Activated CD4-positive, alpha-beta T cell treated with anti-CD3 and anti-CD28 coated beads, Interleukin-2, amount 50 U/mL, for 4 hours (primary cell): ENCODE measurements at places on chromosomes 16 and 17.
A peak's percentile ranks its signal among the peaks of the same experiment; 100 is the strongest.

DNA sequence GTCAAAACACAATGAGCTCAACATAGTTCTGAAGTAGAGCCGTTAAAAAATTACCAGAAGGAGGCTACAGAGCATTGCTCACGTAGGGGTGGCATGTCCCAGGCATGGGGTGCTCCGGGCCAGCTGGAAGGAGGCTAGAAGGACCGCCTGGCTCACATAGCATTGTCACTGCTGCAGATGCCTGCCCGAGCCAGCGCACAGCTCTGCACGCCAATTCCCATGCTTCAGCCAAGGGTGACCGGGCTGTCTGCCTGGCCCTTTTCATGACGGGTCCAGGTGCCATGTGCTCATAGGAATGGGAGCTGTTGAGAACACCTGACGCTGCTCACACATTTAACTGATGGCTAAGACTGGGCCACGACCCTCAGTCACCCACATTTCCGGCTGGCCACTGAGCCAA is 228.9 kb upstream of the FOXF1 start:
- DNase-seq = no peak

DNA sequence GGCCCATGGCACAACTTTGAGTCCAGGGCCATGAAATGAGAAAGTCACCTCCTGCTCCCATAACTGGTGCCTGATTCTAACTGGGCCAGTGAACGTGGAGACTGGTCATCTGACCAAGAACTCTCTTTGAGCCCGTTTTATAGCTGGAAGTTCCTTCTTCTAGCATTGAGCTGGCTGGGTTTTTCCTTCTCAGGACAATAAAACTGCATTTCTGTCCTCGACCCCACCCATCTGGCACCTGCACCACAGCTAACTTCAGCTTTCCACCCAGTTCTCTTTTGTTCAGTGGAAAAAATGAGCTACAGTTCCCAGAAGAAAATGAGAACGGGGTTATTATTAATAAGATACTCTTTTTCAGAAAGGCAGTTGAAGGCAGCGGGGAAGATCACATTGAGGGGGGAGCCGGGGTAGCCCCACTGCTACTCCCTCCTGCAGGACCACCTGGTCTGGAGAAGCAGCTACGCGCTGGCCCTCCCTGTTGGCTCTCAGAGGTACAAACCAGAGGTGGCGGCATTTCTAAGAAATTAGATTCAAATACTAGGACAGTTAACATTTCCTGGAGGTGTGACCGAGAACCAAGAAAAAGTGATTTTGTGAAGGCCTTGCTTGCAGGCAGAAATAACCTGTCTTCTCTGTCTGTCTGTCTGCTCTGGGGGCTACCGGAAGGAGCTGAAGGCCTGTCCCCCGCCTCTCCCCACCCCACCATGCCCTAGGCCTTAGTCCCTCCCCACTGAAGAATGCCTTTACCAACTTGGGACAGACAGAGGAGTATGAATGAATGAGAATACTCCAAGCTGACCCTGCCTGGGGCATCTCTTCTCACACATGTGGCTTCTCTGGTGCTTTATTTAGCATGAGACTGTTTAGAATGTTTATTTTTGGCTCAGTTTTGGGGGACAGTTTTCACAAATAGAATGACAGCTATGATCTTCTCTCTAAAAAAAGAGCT is 123.9 kb downstream of the XYLT1 start:
- no peak for DNase-seq

- DNase-seq = no peak
Observed at GRCh38 chr17:8382880-8383142, 182 bp downstream of the RPL26 start.

DNA sequence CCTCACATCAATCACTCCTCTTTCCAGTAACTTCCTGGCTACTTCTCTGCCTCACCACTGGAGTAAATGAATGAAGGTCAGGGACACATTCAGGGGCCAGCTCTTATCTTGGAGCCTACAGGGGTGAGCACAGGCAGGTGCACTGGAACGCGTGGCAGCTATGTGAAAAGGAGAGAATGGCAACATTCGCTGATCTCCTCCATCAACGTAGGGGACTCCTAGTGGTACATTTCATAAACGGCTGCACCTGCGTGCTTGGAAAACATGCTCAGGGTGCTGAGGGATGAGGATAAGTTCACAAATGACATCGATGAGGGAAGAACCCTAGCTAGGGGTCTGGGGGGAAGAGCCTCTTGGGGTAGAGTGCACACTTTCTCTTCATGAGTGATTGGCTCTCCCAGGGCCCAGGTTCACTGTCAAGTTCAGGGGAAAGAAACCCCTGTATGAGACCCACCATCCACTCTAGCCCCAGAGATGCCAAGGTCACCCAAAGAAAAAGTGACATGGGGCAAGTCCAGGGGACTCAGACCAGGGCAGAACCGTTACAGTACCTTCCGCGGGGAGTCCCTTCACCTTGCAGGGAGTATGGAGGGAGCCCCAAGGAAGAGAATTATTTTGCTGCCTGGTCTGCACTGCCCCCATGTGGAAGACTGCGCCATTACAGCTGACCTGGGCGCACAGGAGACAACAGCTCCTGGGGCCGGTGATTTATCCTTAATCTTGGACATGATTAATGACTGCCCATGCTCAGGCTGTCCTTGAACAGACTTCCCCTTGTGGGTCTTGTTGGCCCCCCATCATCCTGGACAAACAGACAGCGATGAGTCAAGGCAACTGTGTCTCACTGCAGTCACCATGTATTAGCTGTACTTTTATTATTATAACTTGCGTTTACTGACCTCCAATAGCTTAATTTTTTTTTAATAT is 30.1 kb downstream of the VAC14 start:
- DNase-seq = peak; percentile 25

- DNase-seq = no peak
Observed at GRCh38 chr16:89343501-89344457, 126.3 kb downstream of the ZNF778 start.

GRCh38 chr16:88566158-88566557 is 4.0 kb upstream of the ZC3H18 start:
- DNase-seq = peak; percentile 44

GRCh38 chr16:1966460-1966859 is at the start of gene RNF151:
Gene RNF151, plus strand, starts transcription at chr16:1966856. Its CDS starts 26 bp downstream, at chr16:1966882.
- DNase-seq = no peak

- no peak for DNase-seq
Observed at GRCh38 chr17:58535431-58535830, 21.0 kb upstream of the MTMR4 start.

- DNase-seq = no peak
Observed at GRCh38 chr17:32777436-32777835, 99.5 kb downstream of the MYO1D start.

DNA sequence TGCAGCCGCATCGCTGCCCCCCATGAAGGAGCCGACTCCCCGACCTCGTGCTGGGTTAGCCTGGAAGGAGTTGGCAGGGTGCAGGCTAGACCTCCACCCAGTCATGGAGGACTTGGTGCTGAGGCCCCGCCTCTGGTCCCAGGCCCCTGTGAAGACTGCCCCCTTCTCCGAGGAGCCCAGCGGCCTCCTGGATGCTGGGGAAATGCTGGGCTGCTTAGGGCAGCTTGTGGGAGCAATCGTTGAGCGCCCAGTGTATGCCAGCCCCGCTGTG is 1.8 kb downstream of the SSTR5 start:
- no peak for DNase-seq

DNA sequence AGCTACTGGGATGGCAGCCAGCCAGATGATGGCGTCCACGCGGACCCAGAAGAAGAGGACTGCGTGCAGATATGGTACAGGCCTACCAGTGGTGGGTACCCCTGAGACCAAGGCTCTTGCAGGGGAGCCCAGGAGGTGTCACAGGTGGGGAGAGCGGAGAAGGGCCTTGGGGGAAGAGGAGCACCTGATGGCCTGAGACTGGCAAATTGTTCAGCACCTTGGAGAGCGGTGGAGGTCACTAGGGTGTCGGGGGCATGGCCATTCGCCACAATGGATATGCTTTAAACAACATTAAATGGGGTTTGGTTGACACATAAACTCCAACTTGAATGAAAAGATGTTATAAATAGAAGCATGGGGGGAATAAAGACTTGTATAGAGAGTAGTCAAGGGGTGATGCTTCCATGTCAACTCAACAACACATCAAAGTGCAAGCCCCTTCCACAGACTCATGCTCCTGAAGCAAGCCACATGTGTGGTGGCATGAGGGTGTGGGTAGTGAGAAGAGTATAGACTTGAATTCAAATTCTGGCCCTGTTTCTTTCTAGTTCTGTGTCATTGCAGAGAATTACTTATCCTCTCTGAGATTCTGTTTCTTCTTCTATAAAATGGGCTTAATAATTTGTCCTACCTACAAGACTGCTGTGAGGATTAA is 22.2 kb downstream of the CLEC19A start:
- no peak for DNase-seq

GRCh38 chr17:19569785-19570543 is 36.3 kb downstream of the SLC47A1 start:
- no peak for DNase-seq

- no peak for DNase-seq
Observed at GRCh38 chr17:77649717-77650211, 308.7 kb upstream of the TNRC6C start.

DNA sequence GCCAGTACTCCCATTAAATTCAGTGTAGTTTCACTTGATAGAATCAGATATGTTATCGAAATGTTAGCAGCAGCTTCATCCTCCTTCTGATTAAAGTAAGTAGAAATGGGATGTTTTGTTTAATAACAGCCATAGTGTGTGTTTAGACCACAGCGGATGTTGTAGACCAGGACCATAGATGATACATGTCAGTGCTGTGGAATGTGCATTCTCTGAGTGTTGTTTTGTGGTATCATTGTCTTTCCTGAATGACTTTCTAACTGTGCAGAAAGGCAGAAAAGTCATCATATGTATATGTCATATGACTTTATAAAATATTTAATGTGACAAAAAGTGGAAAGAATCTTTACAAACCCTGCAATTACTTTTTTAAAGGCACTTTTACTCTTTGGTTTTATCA is 55.6 kb downstream of the CYLD start:
- DNase-seq = no peak

GRCh38 chr17:30173649-30174048 is 57.0 kb downstream of the NSRP1 start:
- no peak for DNase-seq

- DNase-seq = peak; percentile 74
Observed at GRCh38 chr17:43024407-43025289, at the start of gene RND2. Gene RND2, plus strand, starts transcription at chr17:43025231. Its CDS starts 117 bp downstream, at chr17:43025348.

DNA sequence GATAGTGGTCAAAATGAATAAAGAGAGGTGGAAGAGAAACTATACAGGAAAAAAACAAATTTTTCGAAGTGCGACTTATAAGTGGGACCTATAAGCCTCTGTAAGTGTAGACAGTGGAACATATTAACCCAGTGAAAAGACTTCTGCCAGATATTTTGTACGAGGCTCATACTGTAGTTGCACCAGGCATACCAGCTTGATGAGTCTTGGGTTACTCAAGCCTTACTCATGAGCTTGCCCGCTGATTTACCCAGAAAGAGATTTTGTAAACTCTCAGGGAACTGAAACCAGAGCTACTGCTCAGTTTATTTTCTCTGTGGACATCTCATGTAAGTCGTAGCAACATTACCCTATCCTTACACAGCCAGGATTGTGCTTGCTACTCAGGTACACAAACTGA is 708.0 kb upstream of the SOX9 start:
- no peak for DNase-seq

GRCh38 chr16:70390774-70391173 is 44.1 kb downstream of the DDX19A start:
- no peak for DNase-seq

GRCh38 chr16:15894571-15895374 is 6.4 kb upstream of the CEP20 start:
- DNase-seq = no peak

DNA sequence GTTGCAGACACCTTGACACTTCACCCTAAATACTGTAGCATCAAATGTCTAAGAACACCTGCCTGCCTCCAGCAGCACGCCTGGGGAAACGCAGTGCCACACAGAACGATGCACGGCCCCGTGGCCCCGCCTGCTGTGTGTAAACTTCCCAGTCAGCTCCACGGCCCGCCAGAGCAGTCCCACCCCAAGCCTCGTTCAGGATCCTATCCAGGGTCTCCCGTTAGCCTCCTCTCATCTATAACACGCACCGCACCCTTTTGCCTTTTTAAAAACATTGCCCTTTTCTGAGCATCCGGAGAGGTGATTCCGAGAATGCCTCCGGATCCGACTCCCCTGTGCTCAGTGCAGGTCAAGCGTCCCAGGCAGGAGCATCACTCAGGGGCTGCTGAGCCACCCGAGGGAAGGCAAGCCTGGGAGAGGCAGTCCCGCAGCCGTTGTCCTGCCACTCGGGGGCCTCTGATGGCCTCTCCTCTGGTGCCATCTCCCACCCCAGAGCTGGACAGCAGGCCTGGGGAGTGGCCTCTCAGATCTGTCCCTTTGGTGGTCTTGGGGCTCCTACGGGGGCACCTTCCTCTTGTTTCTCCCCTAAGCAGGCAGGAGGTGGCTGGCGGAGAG is 37.9 kb upstream of the SLC38A10 start:
- no peak for DNase-seq

- no peak for DNase-seq
Observed at GRCh38 chr16:67425580-67425979, 5.3 kb upstream of the HSD11B2 start.

DNA sequence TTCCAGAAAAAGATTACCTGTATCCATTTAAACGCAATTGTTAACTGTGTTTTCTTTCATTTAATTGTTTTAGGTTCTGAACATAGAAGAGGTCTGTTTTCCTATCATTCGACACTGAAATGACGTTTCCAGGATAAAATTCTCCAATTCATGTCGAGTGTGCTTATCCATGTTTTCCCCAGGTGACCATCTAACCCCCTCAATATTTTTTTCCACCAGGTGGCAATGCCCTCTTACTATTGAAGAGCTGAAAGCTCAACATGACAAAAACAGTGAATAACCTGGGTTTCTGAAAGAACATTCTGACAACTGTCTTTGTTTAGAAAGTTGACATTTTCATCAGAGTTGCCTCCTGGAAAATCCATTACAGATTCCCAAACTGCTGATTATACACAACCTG is 948.7 kb downstream of the KCNJ2 start:
- DNase-seq = no peak
